ENCODE measurements at places on chromosomes 13 and 19.

GRCh38 chr13:42101821-42102585 lies 53.6 kb downstream of the DGKH start:
- DNase-seq: no peak

DNA sequence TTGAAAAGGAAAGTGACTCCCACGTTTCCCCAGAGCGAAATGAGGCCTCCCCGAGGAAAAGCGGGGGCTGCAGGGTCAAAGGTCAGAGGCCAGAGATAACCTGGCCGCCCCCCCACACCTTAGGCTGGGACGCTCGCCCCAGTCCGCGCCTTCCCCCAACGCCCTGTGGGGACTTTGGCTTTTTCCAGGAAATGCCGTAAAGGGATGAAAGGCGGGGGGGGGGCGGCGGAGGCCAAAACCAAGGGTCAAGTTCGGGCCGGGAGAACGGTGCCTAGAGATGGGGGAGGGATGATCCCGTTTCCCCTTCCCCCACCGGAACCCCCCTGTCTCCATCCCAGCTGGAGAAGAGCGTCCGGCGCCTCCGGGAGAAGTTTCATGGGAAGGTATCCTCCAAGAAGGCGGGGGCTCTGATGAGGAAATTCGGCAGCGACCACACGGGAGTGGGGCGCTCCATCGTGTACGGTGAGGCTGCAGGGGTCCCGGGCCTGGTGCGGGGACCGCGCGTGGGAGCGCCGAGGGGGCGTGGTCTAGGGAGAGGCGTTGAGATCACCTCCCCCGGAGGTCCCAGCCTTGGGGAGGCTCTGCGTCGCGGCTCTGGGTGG lies 575 bp downstream of the SHFL start:
- no peak for DNase-seq

DNA sequence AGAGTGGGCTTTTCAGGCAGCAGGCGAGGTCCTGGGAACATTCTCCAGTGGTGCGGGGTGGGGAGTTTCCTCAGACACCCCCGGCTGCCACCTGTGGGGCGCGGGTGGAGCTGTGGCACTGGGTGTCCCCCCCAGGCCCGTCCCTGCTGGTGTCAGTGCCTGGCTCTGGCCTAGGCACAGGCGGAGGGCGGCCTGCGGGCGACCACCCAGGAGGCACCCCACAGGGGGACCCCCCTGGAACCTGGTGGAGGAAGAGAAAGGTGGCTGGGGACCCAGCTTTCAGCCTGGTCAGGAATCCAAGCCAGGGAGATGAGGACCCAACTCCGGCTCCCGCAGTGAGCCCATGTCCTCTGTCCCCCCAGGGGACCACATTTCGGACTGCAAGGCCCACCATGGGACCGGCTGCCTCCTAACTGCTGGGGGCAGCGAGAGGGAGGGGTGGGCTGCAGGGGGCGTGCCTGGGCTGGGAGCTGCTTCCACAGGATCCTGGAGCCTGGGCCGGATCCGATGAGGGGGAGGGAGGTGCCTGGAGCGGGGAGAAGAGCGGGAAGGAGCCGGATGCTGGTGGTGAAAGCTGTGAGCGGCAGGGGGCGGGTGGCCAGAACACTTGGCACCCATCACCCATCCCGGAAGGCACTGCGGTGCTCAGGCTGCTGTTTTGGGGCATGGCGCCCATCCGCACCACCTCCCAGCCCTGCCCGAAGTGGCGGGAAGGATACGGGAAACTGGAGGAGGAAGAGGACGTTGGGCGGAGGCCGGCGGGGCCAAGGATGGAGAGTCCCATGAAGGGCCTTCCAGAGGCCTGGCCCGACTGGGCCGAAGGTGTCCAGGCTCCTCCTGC lies 5.5 kb upstream of the CTXN1 start:
- DNase-seq: no peak

DNA sequence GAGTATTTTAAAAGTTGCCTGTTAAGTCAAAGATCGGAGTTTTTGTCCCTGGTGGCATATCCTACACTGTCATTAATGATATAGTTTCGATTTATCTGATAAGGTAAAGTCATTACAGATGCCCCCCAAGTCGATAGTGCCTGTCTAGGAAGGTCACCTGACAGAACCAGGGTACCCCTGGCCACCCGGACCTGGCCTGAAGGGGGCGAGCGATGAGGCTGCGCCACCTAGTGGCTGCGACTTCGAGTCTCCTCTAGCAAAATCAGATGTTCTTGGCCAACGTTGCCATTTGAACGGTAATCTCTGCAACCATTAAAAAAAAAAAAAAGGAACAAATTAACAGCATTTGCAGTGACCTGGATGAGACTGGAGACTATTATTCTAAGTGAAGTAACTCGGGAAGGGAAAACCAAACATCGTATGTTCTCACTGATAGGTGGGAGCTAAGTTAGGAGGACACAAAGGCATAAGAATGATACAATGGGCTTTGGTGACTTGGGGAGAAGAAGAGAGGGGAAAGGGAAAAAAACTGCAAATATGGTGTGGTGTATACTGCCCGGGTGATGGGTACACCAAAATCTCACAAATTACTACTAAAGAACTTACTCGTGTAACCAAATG lies 565.1 kb downstream of the LIG4 start:
- DNase-seq: peak; percentile 87

- DNase-seq: peak; percentile 60
Measured at GRCh38 chr13:36432106-36432544, at the start of gene CCNA1. Gene CCNA1 (plus strand): TSS chr13:36432495. CDS start chr13:36433057, 562 bp downstream.

GRCh38 chr19:2261438-2262172 lies 5.4 kb upstream of the JSRP1 start:
- no peak for DNase-seq

DNA sequence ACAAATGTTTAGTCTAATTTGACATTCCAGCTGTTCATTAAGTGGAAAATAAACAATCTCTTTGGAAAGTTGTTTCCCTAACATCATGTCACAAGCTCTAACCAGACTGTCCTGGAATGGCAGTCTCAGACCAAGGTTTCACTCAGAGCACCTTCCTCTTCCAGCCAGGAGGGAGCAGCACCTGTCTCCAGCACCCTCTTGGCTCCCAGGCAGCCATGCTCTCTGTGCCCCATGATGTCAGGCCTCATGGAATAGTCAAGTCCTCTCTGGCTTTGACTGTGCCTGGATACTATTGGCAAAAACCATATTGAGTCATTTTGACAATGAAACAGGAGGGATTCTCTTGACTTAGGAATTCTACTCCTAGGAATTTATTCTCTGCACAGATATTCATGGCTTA lies 171.4 kb downstream of the OXGR1 start:
- DNase-seq: peak; percentile 66

DNA sequence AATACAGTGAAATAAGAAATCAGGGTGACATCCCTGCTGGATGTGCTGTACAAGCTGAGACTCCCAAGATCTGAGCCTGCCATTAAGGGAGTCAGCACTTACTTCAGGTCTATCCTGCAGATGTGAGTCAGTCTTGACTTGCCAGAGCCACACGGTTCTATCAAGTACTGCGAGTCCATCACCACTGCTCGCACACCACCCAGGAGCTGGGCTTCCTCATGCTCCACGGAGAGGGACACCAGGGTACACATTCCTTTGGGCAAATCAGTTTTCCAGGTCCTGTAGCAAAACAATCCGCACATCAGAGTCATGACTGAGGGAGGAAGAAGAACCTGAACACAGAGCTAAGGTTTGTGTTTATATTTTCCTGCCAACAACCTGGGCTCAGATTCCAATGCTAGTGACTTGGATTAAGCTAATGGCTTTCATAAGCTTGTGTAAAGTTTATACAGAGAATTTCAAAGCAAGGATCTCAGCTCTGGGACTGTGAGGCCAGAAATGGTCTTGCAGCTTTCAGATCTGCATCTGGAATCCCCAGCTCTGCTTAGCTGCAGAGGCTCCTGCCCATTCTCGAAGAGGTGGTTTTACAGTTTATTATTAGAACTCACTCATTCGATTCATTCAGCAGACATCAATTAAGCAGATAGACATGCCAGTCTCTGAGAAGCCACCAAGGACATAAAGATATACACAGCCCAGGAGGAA lies 90.6 kb downstream of the KL start:
- no peak for DNase-seq

GRCh38 chr13:33828431-33829129 lies 10.6 kb downstream of the RFC3 start:
- no peak for DNase-seq

GRCh38 chr13:71659404-71659803 lies 207.6 kb downstream of the DACH1 start:
- no peak for DNase-seq

- DNase-seq: no peak
Measured at GRCh38 chr19:57708641-57709361, at the start of gene ZNF154. Gene ZNF154 (minus strand): TSS chr19:57709204. CDS start chr19:57708971, 233 bp downstream.

DNA sequence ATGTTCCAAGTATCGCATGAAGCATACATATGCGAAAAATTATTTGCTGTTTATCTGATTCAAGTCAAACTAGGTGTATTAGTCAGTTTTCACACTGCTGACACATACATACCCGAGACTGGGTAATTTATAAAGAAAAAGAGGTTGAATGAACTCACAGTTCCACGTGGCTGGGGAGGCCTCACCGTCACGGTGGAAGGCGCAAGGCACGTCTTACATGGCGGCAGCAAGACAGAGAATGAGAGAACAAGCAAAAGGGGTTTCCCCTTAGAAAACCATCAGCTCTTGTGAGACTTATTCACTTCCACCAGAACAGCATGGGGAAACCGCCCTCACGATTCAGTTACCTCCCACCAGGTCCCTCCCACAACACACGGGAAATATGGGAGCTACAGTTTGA lies 13.0 kb upstream of the PROZ start:
- DNase-seq: peak; percentile 6

DNA sequence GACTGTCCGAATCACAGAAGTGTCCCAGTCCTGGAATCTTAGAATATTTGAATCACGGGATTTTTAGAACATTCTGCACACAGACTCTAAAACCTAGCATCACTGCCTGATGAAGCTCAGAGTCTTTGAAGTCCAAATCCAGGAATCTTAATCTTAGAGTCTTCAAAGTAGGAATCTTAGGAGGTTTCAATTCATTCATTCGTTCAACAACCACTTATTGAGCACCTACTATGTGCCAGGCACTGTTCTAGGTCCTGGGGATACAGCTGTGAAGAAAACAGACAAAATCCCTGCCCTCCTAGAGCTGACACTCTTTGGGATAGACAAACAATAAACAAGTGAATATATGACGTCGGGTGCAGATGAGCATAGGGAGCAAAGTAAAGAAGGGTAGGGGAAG lies 1.7 kb downstream of the RTN2 start:
- DNase-seq: no peak

DNA sequence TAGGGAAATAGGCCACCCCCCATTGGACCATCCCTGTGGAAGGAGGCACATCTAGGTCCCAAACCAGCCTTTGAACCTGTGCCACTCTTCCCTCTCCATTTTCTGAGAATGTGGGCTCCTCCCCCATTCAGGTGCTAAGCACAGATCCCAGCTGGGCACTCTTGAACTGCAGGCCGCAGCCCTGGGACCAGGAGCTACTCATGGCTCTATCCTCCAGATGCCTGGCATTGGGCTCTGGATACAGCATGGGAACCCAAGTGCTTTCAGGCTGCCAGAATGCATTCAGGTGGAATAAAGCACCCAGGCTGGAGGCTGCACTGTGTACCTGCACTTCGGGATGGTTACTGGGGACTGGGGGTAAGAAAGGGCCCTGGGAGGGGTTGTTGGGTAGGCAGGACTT lies 1372.3 kb upstream of the SPRY2 start:
- no peak for DNase-seq

DNA sequence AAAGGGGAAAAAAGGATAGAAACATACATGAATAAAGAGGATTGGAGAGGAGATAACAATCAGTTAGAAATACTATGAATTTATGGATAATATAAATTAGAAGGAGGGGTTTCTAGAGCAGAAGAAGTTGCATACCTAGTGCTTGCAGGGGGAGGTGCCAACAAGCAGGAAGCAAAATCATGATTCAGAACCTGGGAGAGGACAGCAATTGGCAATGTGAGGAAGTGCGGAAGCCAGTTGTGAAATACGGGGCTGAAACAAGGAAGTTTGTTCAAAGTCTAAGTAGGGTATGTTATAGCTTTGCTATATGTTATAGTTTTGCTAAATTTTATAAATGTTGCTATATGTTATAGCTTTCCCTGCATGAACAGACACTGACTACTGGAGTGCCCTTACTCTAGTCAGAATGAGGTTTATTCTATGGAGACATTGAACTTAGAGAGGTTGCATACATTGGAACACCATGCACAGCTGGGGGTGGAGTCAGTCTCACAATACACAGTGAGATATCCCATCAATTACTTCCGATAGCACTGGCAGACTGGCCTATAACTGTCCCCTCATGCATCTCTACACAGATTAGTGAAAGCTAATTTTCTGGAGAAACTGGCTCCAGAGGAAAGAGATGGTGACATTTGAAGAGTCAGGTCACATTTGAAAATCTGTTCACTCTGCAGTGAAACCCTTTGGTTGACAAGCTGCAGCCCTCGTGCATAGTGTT lies 92.1 kb downstream of the GPC6 start:
- DNase-seq: no peak

DNA sequence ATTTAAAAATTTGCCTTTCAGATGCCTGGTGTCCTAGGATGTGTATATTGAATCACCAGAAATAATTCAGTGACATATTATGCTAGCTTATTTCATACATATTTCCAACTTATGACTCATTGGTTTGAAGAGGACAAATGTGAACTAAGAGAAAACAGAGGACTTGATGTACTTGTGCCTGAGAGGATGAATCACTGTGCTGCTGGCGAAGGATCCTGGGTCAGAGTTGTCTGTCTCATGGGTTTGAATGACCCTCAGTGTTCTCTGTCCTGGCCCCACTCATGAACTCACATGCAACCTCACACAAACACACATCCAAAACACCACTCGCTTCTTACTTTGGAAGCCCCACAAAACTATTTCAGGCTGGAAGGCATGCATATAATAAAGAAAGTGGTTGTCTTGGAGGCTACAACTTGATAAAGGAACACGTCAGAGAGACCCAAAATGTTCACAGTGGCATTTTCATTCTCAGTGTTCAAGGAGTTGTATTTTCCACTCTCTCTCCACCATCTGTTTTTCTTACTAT lies 129.0 kb upstream of the SPRY2 start:
- DNase-seq: no peak

DNA sequence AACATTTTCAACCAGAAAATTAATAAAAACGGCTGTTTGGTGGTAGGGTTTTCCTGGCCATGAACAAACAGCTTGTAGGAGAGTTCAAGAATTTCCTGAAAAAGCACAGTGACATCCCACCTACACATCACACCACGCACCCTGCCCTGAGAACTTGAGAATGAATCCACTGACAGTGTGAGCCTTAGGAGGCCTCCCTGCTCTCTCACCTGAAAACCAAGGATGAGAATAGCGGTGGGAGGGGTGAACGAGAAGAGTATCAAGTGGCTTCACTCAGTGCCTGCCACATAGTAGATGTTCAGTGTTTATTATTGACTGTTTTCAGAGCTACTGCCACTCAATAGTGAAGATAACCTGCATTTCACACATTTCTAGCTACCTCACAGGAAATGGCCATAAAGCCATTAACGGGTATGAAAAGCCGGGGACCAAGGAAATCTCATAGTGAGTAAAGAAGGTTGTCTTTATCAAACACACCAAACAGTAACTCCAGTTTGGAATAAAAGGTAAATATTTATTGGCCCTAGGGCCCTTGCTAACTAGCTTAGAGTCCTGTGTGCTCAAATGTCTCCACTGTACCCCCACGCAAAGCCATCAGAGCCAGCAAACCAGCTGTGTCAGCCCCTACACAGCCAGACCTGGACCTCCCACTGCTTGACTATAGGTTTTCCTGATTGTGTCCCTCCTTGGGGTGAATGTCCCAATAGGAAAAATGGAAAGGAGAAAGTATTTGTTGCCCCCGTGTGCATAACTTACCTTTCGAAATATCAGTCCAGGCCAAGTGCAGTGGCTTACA lies 40.6 kb downstream of the TPT1 start:
- no peak for DNase-seq
